ENCODE measurements at places on chromosomes 3 and 15.

DNA sequence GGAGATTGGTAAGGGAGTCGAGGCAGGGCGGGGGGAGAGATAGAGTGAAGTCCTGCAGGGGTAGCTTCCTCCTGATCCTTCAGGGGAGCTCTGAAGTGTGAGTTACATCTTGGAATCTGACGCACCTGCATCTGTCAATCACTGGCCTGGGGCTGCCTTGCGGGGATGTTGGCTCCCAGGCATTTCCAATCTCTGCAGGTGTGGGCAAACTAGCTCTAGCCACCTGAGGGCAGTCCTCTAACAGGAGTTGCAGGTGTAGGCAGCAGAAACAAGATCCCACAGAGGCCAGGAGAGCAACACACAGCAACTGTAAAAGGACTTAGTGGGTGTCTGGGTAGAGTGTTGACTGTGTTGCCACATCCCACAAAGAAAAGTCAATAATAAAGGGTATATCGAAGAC, 63.6 kb downstream of the ZNF621 start:
- no peak for DNase-seq

DNA sequence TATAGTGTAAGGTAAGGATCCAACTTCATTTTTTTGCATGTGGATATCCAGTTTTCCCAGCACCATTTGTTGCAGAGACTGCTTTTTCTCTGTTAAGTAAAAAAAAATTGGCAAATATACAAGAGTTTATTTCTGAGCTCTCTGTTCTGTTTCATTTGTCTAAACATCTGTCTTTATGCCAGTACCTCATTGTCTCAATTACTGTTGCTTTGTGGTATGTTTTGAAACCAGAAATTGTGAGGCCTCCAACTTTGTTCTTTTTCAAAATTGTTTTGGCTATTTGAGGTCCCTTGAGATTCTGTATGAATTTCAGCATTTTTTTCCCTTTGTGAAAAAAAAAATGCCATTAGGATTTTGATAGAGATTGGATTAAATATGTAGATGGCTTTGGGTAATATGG, 150.5 kb downstream of the MINAR1 start:
- DNase-seq = no peak

DNA sequence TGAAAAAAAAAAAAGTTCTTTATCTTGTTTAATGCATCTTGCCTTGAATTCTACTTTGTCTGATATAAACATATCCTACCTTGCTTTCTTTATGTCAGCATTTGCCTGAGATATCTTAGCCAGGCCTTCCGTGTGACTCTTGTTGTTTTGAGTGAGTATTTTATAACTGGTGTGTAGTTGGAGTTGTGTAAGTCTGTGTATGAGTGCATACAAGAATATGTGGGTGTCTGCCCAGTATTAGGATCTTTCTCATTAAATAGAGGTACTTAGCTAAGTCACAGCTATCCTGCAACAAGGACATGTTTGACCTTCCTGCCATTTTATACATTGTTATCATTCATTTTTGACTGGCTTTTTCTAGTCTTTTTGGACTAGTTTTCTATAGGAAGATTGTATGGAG, 22.5 kb upstream of the TSPAN3 start:
- DNase-seq = no peak

DNA sequence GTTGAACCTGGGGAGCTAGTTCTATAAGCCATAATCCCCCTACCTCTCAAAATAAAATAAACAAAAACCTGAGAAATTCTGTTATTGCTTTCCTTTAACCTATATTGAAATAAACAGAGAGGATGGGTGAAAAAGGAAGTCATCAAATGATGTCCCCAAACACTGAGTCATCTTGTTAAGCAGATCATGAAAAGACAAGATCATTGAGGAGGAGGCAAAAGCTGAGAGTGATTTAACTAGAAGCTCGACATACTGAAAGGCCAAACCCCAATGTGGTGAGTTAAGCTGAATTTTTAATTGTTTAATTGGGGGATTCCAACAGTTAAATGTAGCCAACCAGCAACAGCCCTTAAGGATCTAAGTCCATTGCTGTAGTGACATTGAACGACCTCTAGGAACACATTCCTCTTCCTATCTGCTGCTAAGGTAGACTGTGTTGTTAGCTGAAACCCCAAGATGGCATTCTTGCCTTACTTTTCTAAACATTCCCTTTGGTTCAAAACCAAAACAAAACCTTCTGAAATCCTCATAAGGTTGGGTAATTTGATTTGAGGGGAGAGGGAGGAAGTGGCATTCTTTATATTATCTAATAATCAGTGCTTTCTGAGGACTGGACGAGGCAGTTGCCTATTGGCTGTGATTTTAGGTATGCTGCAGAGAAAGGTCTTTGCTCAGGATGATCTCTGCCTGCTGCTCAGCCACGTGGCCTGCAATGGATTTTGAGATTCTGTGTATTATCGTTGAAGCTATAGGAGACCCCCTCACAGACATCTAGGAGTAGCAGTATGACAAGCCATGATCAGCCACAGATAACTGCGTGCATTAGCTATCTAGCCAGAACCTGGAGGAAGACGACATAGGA, 62.7 kb upstream of the BNIP2 start:
- no peak for DNase-seq

DNA sequence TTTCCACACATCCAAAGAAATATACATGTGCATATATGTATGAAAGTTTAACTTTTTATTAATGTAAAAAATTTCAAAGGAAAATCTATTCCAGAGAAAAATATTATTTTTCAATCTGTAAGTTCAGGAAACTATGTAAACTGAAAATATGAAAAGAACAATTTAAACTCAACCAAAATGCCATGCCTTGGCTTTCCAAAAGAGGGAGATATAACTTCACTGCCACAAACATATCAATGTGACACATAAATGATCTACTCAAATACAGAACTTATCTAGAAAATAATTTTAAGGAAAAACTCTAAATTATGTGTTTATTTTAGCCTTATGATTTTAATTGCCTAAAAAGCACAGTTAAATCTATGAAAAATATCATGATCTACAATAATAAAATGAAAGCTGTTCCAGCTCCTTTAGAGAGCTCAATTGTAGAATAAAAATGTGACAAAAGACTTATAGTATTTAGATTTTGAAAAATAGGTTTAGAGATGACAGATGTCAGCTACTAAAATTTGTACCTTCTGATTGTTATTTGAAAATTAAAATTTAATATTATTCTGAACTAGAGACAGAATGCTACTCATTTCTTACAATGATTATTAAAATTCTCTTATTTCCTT, 94.8 kb downstream of the GBE1 start:
- DNase-seq = no peak

GRCh38 chr15:40232625-40233070, 6.2 kb upstream of the PAK6 start:
- DNase-seq = peak; percentile 46

- peak; percentile 8 for DNase-seq
Observed at GRCh38 chr3:107328069-107328468, 49.2 kb upstream of the CCDC54 start.

DNA sequence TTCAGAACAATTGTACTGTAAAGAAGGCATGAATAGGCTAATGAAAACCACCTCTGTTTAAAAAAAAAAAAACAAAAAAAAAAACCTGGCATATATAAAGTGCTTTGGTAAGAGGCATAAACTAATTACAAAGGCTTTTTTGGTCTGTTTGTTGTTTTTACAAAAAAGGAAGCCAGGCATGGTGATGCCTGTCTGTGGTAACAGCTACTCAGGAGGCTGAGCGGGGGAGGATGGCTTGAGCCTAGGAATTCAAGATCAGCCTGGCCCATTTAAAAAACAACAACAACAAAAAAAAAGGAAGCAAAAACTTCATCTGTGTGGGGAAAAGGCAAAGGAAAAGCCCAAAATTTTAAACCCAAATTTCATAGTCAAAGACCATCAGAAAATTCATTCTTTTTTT, 47.0 kb downstream of the OSBPL10 start:
- no peak for DNase-seq

GRCh38 chr3:63960048-63960711, 48.0 kb upstream of the SCAANT1 start:
- peak; percentile 52 for DNase-seq

DNA sequence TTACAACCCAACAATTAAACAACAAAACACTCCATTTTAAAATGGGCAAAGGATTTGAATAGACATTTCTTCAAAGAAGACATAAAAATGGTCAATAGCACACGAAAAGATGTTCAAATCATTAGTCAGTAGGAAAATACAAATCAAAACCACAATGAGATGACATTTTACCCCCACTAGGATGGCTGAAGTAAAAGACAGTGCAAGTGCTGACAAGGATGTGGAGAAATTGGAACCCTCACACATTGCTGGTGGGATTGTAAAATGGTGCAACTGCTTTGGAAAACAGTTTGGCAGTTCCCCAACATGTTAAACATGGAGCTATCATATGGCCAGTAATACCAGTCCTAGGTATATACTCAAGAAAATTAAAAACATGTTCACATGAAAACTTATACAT, 11.6 kb downstream of the GALNT15 start:
- DNase-seq = no peak

Measured in CD14-positive monocyte (primary cell).